ENCODE measurements at places on chromosomes 2 and 18.

DNA sequence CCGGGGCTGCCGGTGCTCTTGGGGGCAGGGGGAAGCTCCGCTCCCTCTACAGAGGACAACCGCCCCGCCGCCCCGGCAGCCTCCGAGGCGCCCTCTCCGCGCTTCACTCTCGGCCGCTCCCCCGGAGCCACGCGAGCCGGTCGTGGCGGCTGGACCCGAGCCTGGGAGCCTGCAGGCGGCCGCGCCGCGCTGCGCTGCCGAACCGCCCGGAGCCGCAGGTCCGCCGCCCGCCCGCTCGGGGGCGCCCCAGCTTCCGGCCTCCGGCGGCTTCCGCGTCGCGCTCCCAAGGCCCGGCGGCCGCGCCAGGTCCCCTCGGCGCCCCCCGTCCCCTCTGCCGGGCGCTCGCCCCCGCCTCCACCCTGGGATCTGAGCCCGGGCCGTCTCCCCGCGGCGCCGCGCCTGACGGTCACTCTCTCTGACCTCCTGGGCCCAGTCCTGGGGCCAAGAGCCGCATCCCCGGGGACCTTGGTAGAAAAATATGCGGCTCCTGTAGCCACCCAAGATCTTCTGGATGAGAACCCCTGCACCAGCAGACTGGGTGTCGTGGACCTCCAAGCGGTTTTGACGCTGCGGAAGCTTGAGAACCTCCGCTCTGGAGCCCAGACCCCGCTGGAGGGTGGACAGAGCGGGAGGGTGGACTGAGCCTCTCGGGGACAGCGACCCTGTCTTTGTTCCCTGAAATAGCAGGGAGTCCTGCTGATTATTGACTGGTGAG lies 44.3 kb downstream of the SERTAD2 start:
- no peak for DNase-seq

- DNase-seq: no peak
Observed at GRCh38 chr2:108377815-108378630, at the start of gene SULT1C4. SULT1C4 (plus strand) TSS chr2:108377954; CDS start chr2:108378338, 384 bp downstream.

DNA sequence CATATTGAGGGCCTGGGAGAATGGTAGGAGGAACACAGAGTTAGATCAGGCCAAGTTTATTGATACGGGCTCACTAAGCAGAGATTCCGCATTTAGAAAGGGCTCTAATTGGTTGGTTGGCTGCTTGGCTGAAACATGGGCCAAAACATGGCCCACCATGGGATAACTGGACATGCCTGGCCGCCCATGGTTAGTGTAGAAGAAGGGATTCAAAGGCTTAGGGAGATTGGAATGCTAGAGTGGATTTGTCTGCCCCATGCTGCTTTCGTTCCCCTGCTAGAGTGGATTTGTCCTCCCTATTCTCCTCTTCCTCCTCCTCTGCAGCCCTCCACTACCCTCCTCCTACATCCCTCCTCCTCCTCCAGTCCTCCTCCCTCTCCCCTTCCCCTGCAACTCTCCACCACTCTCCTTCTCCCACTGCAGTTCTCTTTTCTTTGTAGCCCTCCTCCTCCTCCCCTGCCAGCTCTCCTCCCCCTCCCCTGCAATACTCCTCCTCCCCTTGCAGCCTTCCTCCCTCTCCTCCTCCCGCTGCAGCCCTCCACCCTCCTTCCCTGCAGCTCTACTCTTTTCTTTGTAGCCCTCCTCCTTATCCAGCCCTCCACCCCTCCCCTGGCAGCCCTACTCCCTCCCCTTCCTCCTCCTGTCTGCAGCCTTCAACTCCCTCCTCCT lies 17.2 kb downstream of the BOK start:
- no peak for DNase-seq

GRCh38 chr2:169676357-169676756 lies 17.8 kb downstream of the CFAP210 start:
- DNase-seq: no peak

- peak; percentile 18 for DNase-seq
Observed at GRCh38 chr2:228875152-228875900, 395.8 kb downstream of the PID1 start.

GRCh38 chr2:188993247-188993646 lies 19.1 kb downstream of the COL3A1 start:
- DNase-seq: no peak

DNA sequence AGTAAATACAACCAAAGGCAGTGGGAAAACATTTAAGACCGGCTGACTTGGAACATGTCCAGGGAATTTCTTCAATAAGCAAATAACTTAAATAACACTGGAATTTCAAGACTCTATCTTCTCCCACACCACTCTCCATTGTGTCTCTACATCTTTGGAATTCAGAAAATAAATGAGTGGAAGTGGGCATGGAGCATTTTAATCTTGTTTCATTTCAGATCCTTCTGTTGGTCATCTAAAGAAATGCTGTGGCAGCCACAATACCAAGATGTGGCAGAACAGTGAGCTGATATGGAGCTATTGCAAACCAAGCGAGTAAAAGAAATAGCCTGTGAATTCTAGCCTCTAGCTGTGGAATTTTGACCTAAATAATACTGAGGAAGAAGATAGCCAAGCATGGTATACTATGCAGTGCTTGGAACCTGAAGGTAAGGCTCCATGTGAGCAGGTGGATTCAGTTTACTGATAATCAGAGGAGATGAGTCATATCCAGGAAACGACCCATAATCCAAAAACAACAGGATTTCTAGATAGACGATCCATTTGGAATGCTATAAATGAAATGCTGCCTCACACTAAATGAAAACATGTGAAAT lies 157.1 kb upstream of the SCN7A start:
- DNase-seq: peak; percentile 83

GRCh38 chr2:72630767-72631166 lies 195.1 kb downstream of the EXOC6B start:
- DNase-seq: no peak

- DNase-seq: no peak
Observed at GRCh38 chr2:60780721-60781120, 24.7 kb downstream of the PAPOLG start.

- DNase-seq: no peak
Observed at GRCh38 chr18:46567196-46567595, 89.8 kb downstream of the LOXHD1 start.

DNA sequence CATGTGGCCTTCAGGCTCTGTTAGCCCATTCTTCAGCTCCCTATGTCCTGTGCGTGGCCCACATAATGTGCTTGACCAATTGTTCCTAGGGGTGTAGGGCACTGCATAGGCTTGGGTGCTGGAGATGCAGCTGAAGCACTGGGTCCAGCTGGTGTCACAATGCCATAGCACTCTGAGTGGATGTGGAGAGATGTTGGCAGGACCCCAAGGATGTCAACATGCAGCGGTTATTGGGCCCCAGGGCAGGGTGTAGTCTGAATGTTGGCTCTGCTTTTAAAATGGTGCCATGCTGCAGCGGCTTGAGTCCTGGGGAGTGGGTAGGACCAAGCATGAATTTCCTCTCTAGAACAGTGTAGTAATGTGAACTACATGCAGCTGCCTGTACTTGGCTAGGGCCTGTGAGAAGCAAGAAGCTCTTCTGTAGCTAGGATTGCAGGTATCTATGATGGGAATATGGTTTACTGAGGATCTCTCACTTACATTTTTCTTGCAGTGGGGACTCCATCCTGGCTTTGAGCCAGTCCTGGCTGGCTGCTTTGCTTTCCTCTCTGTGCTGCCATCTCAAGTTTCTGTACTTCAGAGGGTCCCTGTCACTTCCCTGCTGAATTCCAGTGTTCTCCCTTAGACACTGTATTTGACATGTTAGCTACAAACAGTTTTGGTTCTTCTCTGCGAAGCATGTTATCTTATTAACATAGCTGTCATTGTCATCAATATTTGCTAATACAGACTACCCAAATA lies 148.4 kb downstream of the CSRNP3 start:
- no peak for DNase-seq

DNA sequence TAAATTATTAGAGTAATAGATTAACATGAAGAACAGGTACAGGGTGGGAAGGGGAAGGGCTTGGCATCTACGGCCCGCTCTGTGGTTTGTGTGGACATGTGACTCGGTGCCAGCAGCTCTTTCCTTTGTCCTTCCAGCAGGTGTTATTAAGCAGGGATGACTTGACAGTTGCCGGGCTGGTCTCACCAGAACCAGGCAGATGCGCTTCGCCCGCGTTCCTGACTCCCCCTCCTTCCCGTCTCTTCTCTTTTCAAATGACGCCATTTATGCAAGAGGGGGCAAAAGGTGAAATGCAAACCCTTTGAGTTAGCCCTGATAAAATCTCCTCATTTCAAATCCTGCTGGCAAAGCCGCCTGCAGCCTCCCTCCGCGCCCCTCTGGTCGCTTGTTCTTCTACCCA lies 38.9 kb upstream of the MGAT4A start:
- no peak for DNase-seq

- DNase-seq: no peak
Observed at GRCh38 chr2:229728370-229728769, 14.0 kb upstream of the DNER start.

DNA sequence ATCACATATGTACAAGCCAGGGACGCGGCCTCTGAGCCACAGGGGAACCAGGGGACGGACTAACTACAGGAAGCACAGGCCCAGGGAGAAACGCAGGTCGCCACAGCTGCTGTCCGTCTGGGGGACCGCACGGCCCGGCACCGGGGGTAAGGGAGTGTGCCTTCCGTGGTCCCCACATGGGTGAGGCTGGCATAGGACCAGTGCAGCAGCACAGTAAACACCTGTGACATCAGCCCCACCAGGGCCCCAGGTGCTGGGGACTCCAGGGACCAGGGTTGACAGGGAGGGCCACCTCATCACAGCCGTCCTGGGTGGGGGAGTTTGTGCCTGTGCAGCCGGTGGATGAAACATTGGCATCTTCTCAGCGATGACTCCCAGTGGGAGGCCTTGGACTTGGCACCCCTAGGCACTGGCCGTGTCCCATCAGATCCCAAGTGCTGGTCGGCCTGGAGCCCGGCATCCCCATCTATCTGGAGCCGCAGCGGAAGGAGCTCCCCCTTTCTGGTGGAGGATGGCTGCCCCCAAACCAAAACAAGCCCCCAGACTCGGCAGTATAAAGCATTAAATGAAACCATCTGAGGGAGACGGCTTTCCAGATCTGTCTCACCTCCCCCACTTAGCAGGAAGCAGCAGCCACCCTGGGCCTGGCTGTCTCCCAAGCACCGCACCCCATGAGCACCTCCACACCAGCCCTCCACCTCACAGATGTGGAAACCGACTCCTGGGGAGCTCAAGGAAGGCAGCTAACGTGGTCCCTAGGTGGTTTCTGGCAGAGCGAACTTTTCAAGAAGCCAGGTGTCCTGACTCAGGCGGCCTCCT lies 22.5 kb downstream of the AQP12A start:
- no peak for DNase-seq

GRCh38 chr18:78948221-78948620 lies 31.4 kb upstream of the SALL3 start:
- DNase-seq: no peak

DNA sequence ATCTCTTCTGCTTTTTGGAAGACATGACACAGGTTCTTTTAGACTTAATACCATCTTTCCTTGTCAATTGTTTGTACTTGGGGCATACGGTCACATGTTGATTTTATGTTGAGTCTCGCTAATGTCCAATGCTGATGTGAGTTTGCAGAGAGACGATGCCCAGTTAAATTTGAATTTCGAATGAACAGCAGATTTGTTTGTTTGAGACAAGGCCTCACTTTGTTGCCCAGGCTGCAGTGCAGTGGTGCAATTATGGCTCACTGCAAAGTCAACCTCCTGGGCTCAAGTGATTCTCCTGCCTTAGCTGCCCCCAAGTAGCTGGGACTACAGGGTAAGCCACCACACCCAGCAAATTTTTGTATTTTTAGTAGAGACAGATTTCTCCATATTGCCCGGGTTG lies 473.5 kb downstream of the RIT2 start:
- no peak for DNase-seq

GRCh38 chr2:207097278-207097677 lies 68.5 kb downstream of the KLF7 start:
- no peak for DNase-seq

DNA sequence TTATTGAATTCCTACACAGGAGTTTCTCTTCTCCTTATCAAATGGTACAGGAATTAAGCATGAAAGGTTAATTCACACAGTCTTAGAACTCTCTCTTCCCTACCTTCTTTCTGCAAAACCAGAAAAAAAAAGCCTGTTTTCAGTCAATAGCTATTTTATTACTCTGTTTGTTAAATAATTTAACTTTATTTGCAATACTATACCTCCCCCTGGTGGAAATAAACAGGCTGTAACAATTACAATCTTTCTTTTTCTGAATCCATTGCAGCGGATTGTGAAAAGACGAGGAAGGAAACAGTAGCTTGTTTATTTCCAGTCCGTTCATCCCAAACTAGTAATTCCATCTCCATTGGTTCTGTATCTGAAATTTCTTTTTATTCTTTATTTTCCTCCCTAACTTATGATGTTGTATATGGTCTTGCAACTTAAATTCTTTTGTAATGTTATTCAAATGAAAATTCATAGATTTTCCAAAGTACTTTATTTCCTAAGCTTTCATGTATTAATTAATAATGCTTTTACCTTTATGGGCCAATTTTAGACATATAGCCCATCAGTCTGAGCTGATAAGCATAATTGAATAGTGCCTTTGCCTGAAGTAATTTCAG lies 165.2 kb downstream of the SH3BP4 start:
- DNase-seq: peak; percentile 29

GRCh38 chr2:45404807-45405297 lies 206.2 kb downstream of the SRBD1 start:
- DNase-seq: peak; percentile 57

DNA sequence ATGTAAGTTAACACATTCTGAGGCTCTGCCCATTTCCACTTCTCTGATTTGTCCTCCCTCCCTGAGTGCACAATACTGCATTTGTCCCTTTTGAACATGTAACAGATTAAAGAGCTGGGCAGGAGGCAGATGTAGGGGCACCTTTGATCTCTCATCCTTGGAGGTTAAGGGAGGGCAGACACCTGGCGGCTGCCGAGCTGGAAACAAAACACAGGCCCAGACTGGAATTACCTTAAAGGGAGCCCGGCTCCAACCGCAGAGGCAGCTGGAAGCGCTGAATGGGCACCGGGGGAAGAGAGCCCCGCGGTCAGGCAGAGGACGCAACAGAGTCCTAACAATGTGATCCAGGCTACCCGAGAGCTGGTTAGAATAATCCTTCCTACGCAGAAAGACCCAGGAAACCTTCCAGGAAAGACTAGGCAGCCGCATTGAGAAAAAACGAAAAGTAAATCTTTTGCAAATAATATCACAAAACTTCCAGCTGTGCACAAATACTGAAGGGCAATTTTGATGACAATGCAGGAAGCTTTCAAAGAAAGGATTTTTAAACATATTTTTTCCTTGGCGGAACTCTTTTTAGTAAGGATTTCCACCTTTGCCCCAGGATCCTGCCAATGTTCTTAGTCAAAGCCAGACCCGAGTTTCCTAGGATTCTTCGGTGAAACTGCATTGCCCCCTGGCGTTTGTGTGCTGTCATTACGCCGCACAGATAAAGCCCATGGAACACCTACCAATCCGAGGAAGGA lies 216.0 kb downstream of the TGIF1 start:
- peak; percentile 71 for DNase-seq

Measured in astrocyte (in vitro differentiated cells and primary cell).